Activated B cell treated with CpG ODN at 0.5 μM for 24 hours (primary cell): ENCODE measurements at places on chromosomes 3 and 15. TPM values are rescaled to one million over a fixed set of nuclear protein-coding genes. Genes with fewer than 3 reads are reported as not detected.

GOLGB1 gene
- total RNA-seq = 37.3 and 44.7 TPM in 2 replicates

- no peak for DNase-seq
- no peaks in the 10 kb centered on the region for H3K36me3 ChIP-seq
- H3K27ac ChIP-seq = no peak overlapping the region
- H3K27me3 ChIP-seq = no peaks in the 10 kb centered on the region
Measured at GRCh38 chr3:95613993-95614392, 1200.4 kb upstream of the EPHA6 start.

DNA sequence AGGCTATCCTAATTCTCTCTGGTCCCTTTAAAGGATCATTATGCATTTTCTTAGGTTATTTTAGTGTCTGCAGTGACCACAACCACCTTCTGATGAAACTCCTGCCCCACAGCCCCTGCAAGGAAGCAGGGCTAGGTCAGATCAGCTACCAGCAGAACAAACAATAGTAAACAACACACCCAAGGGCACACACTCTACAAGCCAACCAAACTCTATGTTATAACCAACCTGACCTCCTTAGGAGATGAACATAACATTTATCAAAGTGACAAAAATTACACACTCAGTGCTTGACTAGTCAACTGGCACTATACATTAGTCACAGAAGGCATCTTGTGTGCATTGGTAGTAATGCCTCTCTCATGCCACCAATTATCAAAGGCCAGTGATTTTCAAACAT, 17.3 kb downstream of the DENND6A start:
- peaks cover 49% of the 10 kb centered on the region for H3K4me1 ChIP-seq
- H3K36me3 ChIP-seq = peaks cover 30% of the 10 kb centered on the region
- H3K27me3 ChIP-seq = no peaks in the 10 kb centered on the region
- H3K4me3 ChIP-seq = no peak overlapping the region
- no peak for DNase-seq

- no peaks in the 10 kb centered on the region for H3K36me3 ChIP-seq
- H3K27ac ChIP-seq = no peak overlapping the region
- H3K4me1 ChIP-seq = no peaks in the 10 kb centered on the region
- DNase-seq = no peak
- no peak overlapping the region for H3K4me3 ChIP-seq
Measured at GRCh38 chr15:31799715-31800321, 230.5 kb upstream of the CHRNA7 start.
